ENCODE measurements at places on chromosomes 5 and 9.

DNA sequence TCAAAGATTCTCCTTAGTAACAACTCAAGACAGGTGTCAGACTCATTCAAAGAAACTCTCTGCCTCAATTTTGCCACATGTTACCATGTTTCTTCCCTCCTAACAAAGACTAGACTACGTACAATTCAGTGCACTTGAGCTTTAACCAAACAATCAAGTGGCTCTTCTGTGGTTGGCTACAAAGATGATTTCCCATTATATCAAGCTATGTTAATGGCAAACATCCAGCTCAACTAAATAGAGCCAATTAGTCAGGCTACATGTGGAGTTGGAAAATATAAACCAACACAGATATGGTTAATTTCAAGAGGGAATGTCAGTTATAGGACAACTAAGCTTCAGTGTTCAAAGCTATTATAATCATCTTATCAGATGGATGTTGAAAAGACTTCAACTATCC lies 29.2 kb upstream of the ADRA1B start:
- ATAC-seq = no peak

DNA sequence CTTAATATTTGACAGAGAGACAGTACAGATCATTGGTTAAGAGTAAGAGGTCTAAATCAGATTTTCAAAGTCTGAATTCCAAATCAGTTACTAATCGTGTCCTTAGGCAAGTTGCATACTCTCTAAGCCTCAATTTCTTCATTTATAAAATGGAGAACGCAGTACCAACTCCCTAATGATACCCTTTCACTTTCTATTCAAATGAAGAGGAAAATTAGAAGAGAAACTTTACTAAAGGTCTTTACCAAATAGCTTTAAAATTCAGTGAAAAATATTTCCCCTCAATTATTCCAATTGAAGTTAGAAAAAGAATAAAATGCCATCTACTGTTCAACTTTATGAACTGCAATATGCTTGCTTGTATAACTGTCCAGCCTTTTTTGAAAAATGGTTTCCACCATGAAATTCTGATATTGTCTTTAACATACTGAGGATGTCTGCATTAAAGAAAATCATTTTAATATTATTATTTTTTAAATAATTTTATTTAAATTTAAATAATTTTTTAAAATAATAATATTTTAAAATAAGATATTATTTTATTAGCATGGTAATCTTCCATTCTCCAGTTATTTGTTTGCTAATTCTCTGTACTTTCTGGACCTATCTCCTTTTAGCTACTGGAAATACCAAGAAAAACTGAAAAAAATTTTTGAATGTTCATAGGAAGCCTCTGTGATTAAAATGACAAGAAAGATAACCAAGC lies 36.0 kb downstream of the POC5 start:
- no peak for ATAC-seq

DNA sequence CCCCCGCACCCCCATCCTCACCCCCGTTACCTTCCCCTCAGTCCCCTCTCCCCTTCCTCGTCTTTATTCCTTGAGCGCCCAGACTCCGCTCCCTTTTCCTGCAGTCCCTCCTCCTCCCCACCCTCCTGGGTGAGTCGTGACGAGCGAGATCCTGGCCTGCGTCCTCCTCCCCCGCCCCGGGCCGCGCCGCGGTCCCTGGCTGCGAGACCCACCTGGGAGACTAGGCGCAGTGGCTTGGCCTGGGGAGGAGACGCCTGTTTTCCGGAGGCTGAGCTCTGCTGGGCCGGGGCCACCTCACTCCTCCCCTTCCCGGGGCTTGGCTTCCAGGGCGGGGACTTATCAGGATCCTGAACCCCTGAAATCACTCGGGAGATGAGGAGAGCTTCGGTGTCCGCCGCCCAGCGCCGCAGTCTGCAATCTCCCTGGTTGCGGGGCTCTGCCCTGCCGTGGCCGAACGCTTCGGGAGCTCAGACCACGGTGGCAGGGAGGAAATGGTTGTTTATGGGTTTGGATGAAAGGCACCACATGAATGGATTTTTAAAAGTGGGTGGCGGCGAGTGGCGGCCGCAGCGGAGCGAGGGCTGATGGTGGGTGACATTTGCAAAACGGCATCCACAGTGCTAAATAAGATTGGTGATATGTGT lies 984 bp downstream of the STXBP1 start:
- ATAC-seq = peak; percentile 21

- no peak for ATAC-seq
These were observed 28.4 kb upstream of the CAST start for GRCh38 chr5:96633820-96634219.

DNA sequence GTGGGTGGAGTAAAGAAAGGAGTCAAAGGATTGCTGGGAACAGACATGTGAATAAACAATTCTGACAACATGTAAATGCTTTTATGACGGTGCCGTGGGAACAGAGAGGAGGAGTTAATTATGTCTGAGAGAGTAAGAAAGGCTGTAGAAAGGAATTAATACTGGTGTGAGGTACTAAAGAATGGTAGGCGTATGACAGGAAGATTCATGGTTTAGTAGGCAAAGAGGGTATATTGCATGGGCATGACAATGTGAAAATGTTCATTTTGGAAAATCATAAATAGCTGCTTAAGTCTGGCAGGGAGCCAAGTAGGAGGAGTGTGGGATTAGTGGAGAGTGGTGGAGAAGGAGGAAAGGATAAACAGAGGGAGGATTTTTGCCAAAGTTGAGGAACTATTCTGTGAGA lies 19.7 kb downstream of the NAA35 start:
- ATAC-seq = peak; percentile 73

DNA sequence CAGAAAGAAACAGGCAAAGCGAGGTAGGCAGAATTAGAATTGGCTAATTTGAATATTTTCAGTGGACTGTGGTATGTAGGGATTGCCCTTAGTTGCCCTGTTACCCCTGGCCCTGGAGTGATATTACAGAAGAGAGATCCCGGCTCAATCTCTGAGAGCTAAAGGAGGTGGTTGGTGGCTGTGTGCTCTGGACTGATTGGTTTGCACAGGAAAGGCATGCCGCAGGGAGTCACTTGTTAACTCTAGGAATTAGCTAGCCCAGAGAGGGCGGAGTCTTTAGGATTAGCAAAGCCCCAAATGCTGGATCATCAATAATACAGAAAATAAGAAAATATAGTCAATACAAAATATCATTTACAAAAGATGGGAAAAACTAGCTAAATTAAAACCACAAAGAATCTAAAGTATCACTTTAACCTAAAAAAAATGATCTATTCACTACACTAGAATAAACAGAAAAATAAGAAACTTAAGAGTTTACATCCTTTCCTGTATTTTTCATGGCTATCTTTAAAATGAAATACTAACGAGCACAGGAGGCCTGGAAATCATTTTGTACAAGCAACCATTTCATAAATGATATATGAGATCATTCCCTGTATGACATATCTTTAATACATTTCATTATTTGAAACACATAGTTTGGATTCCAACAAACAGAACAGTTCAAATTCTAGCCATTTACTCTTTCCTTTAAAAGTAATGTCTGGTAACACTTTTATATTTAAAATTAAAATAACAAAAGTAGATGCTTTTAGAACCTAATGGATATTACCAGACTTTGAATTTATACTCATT lies 71.1 kb downstream of the GNAQ start:
- ATAC-seq = peak; percentile 28

GRCh38 chr9:34686732-34687131 lies 4.3 kb downstream of the CCL19 start:
- no peak for ATAC-seq

DNA sequence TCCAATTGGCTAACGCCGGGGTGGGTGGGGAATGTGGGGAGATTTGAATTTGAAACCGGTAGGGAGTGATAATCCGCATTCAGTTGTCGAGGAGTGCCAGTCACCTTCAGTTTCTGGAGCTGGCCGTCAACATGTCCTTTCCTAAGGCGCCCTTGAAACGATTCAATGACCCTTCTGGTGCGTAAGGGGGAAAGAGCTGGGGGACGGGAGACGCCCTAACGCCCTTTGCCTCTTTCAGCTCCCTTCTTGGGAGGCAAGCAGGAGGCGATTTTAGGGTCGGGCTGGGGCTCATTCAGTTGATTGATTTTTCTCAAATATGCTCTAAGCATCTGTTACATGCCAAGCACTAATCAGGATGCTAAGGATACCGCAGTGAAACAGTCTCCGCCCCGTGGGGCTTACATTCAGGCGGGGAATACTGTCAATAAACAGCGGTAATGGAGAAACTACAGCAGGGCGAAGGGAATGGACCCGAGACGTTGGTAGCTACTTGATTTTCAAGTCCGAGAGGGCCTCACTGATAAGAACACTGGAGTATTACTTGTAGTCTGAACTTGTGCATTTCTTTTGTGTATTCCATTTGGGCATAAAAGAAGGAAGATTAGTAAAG lies at the start of gene HMMR:
HMMR (plus strand) TSS at position 71 of the 610 bp plus-strand sequence; CDS start at position 132, 61 bp downstream.
- peak; percentile 2 for ATAC-seq

DNA sequence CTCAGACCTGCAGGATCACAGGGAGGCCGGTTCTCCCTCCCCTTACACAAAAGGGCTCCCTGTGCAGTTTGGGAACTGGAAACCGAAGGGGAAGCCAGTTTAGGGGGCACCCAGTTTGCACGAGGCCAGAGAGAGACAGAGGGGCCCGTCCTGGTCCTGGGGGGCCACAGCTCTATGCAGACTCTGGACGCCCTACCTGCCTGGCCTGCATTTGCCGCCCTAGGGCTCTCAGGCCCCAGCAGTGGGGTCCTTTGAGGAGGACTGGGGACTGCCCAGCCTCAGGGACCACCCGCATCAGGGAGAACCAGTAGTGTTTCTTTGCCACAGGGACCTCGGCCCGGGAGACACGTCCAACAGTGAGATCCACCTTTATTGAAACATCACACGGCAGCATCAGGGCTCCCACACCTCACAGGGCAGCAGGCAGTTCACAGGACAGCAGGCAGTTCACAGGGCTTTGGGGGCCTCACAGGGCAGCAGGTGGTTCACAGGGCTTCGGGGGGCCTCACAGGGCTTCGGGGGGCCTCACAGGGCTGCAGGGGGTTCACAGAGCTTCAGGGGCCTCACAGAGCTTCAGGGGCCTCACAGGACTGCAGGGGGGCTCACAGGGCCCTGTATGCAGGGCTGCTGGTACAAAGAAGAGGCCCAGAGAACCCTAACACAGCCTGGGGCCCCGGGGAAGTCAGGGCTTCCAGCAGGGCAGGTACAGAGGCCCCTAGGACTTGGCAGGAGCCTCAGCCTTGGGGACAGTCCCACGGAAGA lies 648 bp upstream of the NSMF start:
- ATAC-seq = no peak

DNA sequence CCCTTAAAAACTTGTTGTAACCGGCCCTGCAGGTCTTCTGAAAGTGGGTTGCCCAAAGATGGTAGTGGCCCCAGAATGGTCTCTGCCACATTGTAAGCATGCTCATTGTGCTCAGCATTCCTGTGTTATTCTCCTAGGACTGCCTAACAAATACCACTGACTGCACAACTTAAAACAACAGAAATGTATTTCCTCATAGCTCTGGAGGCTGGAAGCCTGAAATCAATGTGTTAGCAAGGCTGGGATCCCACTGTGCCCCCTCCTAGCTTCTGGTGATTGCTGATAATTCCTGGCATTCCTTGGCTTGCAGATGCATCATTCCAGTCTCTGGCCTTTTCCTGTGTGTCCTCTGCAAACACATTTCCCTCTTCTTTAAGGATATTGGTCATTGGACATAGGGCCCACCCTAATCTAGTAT lies 3.4 kb upstream of the GCNT4 start:
- no peak for ATAC-seq

GRCh38 chr5:149420545-149421371 lies 41.7 kb upstream of the IL17B start:
- ATAC-seq = no peak

DNA sequence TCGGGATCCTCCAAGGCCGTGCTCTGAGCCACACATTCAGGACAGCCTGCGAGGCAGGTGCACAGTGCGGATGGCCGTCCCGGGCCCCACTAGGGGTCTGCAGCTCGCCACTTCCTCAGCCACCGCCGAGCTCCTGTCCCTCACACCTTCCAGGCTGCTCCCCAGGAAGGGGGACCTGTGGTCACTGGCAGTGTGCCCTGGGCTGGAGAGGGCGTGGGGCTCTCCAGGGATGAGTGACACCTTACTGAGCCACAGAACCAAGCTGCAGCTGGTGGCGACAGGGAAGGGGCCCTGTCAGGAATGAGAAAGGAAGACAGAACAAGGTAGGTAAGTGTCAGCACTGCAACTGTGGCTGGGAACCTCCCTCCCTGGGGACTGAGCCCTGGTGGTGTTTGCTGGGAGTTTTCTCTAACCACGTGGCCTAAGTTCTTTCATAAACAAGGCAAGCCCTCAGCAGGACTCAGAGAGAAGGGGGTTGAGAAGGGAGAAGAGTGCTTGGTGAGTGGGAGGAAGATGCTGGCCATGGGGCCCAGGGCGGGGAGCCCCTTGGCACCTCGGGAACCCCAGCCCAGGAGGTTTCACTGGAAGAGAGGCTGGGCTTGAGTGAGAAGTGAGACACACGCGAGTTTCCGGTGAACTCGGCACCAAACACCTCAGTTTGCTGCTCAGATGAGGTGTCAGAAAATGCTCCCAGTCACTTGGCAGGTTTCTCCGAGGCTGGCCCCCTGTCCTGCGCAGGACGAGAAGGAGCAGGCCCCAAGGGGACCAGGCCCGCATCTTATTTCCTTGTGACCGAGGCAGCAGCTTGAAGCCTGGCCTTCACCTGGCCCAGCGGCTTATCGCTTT lies 5.2 kb downstream of the IL13 start:
- peak; percentile 78 for ATAC-seq

- ATAC-seq = peak; percentile 27
These were observed 95.6 kb downstream of the DENND1A start for GRCh38 chr9:123834218-123834888.

DNA sequence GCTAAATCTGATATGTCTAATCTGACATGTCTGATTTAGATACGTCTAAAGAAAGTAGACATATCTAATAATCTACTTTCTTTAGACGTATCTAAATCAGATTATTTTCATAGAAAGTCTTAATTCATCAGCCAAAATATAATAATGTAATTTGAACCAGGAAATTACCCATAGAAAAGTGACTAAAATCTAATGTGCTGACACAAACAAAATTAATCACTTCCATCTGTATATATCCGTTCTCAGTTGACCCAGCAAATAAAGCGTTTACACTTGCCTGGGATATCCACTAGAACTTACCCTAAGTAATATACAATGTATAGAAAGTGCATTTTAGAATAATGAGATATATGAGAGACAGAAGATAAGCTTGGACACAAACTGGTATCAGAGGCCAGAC lies 56.7 kb downstream of the TTLL11 start:
- ATAC-seq = no peak

GRCh38 chr9:109816490-109816889 lies 36.5 kb downstream of the PALM2AKAP2 start:
- ATAC-seq = peak; percentile 22

DNA sequence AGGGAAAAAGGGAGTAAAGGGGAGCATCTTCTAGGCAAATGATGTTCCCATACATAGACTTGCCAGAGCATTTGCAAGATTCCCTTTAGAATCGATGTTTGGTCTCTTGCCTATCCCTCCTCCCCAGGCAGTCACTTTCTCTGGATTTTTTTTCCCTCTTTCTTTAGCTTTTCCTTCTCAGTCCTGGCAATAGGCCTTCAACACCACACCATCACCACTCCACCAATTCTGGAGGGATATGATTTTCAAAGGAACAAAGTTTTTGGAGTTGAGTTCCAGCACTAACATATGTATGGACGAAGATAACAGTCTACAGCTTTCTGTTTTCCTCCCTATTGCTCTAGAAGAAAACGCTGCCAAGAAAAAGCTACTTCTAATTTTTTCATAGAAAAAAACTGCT lies 377.4 kb downstream of the PDE4D start:
- no peak for ATAC-seq

- ATAC-seq = peak; percentile 90
These were observed 301.6 kb downstream of the NR2F1-AS1 start for GRCh38 chr5:93279296-93279963.

GRCh38 chr5:133247881-133248624 lies 196.2 kb downstream of the HSPA4 start:
- ATAC-seq = peak; percentile 24
